ENCODE measurements at places on chromosomes 1 and 21.

DNA sequence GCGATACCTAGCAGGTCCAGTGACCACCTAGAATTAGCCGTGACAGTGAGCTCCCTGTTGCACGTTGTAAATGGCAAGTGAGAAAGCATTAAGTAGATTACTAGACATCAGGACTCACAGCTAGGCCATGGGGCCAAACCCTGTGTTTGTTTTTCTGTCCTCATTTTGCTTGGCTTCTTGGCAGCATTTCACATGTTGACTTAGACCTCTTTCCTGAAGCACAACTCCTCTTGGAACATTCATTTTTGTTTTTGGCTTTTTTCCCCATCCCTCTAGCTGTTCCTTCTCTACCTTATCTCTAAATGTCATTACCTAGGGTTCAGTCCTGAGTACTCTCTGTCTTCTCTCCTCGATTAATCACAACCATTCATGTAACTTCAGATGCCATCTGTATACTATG lies 16.9 kb upstream of the PTPN14 start:
- no peak for DNase-seq

DNA sequence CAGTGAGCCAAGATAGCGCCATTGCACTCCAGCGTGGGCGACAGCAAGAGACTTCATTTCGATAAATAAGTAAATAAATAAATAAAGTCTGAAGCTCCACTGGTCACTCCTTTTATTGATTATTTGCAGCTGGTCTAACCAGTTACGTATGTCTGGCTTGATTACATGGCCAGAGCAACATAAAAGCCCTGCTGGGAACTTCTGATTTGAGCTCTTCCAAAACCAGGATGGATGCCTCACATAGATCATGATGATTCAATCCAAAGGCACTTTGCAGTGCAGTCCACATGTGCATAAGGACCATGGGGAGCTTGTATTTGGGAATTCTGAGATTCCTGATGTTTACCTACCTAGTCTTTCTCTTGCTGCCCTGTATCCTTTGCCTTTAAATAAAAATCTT lies 24.0 kb downstream of the NSUN4 start:
- no peak for DNase-seq

DNA sequence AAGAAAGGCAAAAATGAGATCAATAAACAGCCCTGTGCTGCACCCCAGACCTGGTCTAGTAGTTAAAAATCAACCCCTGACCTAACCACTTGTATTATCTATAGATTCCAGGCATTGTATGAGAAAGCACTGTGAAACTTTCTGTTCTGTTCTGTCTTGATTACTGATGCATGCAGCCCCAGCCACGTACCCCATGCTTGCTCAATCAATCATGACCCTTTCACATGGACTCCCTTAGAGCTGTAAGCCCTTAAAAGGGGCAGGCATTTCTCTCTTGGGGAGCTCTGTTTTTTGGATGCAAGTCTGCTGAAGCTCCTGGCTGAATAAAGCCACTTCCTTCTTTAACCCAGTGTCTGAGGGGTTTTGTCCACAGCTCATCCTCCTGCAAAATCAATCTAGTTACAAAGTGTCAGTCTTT lies 24.2 kb upstream of the CD34 start:
- DNase-seq, result no peak

DNA sequence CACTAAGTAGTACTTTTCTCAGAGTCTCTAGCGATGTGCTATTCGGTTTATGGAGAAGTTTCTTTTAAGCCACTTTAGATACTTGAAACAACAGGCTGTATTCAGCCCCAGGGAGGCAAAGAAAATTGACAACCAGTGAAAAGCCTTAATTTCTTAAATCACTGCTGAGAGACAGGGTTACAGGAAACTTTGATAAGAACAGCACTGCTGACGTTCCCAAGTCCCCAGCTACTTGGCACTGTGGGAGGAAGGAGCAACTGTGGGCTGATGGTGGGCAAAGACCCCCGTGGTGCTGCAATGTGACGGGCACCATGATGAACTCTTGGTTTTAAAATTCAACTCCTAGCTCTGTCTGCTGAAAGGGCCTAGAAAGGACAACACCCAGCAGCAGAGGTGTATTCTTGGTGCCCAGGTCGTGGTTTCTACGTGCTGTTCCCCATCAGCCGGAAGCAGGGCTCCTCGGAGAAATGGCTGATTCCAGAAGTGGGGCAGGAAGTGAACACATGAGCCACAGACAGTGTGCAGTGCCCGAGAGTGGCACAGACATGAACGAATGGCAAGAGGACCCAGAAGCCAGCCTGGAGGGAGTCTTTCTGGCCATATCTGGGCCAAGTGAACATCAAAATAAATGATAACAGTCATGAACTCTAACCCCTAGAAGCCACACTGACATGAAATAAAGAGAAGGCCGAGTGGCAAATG lies 5.3 kb downstream of the PTTG1IP start:
- DNase-seq, result no peak

DNA sequence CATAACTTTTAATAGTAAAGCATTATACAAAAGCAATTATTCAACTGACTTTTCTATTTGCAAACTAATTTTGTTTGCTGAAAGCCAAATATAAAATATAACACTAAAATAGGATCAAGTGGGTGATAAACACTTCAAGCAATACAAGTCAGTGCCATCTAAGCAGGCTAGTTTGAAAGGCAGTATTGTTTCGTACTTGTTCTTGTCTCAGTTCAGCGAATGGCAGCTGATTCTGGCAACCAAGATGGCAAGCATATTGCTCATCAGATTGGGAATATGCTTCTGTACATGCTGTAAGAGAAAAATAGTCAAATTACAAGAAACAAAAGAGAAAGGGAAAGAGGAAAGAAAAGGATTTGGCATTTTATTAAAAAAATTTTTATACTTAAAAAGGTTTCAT lies 7.5 kb downstream of the TMEM59 start:
- no peak for DNase-seq

DNA sequence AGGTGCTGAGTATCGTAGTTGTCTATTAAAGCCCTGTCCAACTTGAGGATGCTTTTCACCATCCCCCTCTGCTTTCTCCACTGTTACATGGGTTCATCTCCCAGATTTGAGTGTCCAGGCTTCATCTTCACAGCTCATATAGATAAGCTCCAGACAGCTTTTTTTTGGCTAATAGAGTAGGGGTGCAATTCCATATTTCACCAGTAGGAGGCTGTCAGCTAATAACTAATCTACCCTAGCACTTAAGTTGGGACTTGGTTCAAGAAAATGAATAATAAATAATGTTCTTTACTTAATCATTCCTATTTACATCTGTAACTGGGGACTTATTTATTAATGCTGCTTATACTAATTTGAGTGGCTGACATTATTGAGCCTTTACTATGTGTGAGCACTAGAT lies 124.5 kb downstream of the IGSF21 start:
- DNase-seq, result no peak

- DNase-seq, result no peak
These were observed 115.2 kb downstream of the LAMC2 start for GRCh38 chr1:183301239-183301638.

Data from activated T-cell treated with anti-CD3 and anti-CD28 coated beads for 4 hours (primary cell).